ENCODE measurements at places on chromosomes 7 and 10. TPM values are rescaled to one million over a fixed set of nuclear protein-coding genes. Genes with fewer than 3 reads are reported as not detected.

GRCh38 chr10:90481326-90481923 lies 376.4 kb downstream of the HTR7 start:
- DNase-seq: no peak
- H3K27ac ChIP-seq: no peak overlapping the region
- H3K4me1 ChIP-seq: no peaks in the 10 kb centered on the region
- no peaks in the 10 kb centered on the region for H3K36me3 ChIP-seq
- H3K27me3 ChIP-seq: no peaks in the 10 kb centered on the region
- H3K4me3 ChIP-seq: no peak overlapping the region

Gene HYAL4
- total RNA-seq: not detected

Gene GNAT3
- not detected for total RNA-seq

GRCh38 chr7:135510592-135511183 lies 786 bp upstream of the CNOT4 start:
- peaks cover 10% of the 10 kb centered on the region for H3K4me1 ChIP-seq
- peak overlapping the region; percentile 59 for H3K27ac ChIP-seq
- peak overlapping the region; percentile 70 for H3K4me3 ChIP-seq
- DNase-seq: peak; percentile 42
- H3K36me3 ChIP-seq: no peaks in the 10 kb centered on the region

GRCh38 chr7:143025371-143025770 lies 1.6 kb downstream of the OR9A2 start:
- no peak overlapping the region for H3K4me3 ChIP-seq
- DNase-seq: no peak
- H3K27ac ChIP-seq: no peak overlapping the region

- DNase-seq: no peak
- no peak overlapping the region for H3K27ac ChIP-seq
- H3K4me3 ChIP-seq: no peak overlapping the region
- no peaks in the 10 kb centered on the region for H3K4me1 ChIP-seq
- H3K36me3 ChIP-seq: no peaks in the 10 kb centered on the region
Observed at GRCh38 chr10:68171539-68172080, 60.3 kb downstream of the ATOH7 start.

Gene NANOS1
- 0.89 TPM for total RNA-seq

GRCh38 chr10:28211759-28212158 lies 91.1 kb downstream of the MPP7 start:
- no peaks in the 10 kb centered on the region for H3K36me3 ChIP-seq
- H3K4me1 ChIP-seq: no peaks in the 10 kb centered on the region
- no peak overlapping the region for H3K27ac ChIP-seq
- no peak overlapping the region for H3K4me3 ChIP-seq

DNA sequence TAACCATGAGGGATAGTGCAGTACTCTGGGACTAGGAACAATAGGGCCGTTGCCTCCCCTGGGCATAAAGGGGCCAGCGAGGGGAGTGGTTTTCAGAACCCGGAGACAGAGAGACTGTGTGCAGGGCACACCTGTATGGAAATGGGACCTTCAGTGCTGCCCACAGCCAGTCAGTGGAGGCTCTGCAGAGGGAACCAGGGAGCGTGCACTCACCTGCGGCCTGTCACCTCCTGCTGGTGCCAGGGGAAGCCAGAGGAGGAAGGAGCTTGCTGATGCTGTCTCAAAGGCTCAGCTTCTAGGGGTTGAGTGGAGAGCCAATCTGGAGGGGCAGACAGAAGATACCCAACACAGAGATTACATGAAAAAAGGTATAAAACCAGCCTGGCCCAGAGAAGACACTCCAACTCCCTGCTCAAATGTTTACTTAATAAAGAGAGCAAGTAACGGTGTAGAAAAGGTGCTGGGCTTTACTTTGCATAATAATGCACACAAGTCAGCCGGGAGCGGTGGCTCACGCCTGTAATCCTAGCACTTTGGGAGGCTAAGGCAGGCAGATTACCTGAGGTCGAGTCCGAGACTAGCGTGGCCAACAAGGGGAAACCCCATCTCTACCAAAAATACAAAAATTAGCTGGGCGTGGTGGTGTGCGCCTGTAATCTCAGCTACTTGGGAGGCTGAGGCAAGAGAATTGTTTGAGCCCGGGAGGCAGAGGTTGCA lies 35.5 kb upstream of the WAPL start:
- H3K27ac ChIP-seq: no peak overlapping the region
- no peak for DNase-seq
- no peaks in the 10 kb centered on the region for H3K36me3 ChIP-seq
- no peaks in the 10 kb centered on the region for H3K27me3 ChIP-seq
- no peak overlapping the region for H3K4me3 ChIP-seq

GRCh38 chr10:97600616-97601015 lies 11.1 kb downstream of the C10orf62 start:
- DNase-seq: no peak
- H3K4me3 ChIP-seq: no peak overlapping the region
- no peak overlapping the region for H3K27ac ChIP-seq
- H3K36me3 ChIP-seq: no peaks in the 10 kb centered on the region
- no peaks in the 10 kb centered on the region for H3K27me3 ChIP-seq
- peaks cover 21% of the 10 kb centered on the region for H3K4me1 ChIP-seq

DNA sequence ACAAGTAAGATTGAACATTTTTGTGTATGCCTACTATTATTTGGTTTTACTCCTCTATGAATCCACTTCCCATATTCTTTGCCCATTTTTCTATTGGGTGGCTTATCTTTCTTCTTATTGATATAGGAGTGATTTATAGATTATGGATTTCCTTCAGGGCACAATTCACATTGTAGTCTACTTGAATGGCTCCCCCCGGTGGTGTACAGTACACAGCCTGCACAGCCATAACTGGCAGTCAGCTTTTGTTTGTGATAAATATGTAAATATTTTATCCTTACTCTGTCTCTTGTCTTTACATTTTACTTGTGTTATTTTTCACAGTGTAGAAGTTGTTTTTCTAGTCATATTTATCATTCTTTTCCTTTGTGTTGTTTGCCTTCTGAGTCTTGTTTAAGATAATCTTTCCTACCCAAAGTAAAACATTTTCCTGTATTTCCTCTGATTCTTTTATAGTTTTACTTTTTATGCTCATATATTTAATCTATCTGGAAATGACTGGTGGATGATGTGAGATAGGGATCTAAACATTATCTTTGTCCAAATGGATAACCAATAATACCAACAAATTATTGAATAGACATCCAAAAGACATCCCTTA lies 23.9 kb upstream of the CALD1 start:
- no peaks in the 10 kb centered on the region for H3K36me3 ChIP-seq
- no peak overlapping the region for H3K4me3 ChIP-seq
- no peak overlapping the region for H3K27ac ChIP-seq
- no peaks in the 10 kb centered on the region for H3K4me1 ChIP-seq
- H3K27me3 ChIP-seq: peaks cover 11% of the 10 kb centered on the region

Gene TCERG1L
- not detected for total RNA-seq

DNA sequence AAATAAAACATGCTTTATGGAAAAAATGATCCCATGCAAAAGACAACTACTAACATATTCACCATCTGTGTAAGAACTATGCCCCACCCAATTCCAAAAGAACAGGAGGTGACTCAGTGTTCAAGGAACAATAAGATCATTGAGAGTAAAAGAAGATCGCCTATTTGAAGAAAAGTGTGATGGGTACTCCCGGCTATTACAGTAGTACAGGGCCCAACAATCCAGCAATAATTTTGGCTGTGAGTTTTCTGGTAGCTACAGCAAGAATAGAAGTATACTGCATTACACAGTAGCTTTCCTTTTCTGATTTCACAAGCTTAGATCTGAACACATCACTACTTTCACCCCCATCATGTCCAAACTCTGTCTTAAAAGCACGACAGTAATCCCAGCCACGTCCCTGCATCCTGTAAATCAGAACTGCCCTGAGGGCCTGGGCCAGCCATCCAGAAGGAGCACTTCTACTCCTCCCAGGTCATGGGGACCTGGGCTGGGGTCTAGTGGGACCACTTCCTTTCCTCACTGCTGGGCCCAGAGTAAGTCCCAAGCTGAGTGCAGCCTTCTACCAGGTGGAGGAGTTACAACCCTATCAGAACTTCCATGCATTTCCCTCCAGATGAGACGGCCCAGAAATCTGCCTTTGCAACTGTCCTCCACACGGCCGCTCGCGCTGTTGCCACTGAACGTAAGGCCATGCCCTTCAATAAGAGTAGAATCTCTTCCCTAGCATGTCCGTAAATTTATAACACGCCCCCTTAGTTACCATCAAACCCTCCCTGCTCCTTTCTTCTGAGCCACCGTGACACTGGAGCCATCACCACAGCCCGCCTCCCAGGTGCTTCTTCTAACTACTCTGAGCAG lies 7.9 kb downstream of the ESYT2 start:
- H3K4me1 ChIP-seq: peaks cover 24% of the 10 kb centered on the region
- H3K27ac ChIP-seq: peak overlapping the region; percentile 57
- no peaks in the 10 kb centered on the region for H3K27me3 ChIP-seq
- H3K4me3 ChIP-seq: no peak overlapping the region
- peak; percentile 54 for DNase-seq

- H3K4me1 ChIP-seq: no peaks in the 10 kb centered on the region
- no peaks in the 10 kb centered on the region for H3K27me3 ChIP-seq
- H3K4me3 ChIP-seq: no peak overlapping the region
- peaks cover 43% of the 10 kb centered on the region for H3K36me3 ChIP-seq
Observed at GRCh38 chr10:102491136-102491535, 11.4 kb downstream of the ACTR1A start.

Gene NOD1
- total RNA-seq: 7.1 TPM

Gene FAM13C
- total RNA-seq: not detected

DNA sequence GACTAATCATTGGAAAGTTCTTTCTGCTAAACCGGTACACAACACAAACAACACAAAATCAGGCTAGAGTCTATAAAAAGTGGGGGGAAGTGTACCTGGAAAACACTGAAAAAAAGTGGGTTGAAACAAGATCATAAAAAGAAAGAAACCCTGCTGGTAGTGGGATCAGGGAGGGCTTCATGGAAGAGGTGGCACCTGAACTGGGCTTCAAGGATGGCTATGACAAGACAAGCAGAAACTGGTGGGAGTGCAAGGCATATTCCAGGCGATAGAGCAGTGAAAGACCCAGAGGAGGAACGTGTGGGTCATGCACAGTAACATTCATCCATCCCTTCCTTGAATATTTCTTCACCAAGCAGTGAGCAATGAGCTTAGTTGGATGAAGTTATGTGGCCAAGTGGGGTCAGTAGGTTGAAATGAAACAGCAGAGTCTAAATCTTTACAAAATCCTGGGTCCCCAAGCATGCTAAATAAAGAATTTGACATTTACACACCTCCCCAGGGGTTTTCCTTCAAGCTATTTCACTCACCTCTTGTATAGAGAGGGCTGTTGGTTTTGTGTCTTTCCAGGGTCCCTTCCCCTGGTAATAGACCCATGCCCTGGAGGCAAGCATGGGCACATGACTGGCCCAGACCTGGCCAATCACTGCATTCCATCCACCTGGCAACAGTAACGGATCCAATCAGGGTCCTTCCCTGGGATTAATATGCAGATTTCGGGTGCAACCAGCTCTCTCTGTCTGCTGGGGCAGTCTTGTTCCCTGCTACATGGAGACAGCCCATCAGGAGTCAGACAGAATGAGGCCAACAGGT lies 38.2 kb downstream of the SPOCK2 start:
- no peak for DNase-seq
- H3K4me3 ChIP-seq: no peak overlapping the region
- no peak overlapping the region for H3K27ac ChIP-seq
- H3K27me3 ChIP-seq: no peaks in the 10 kb centered on the region

- no peak overlapping the region for H3K27ac ChIP-seq
- DNase-seq: no peak
- H3K36me3 ChIP-seq: no peaks in the 10 kb centered on the region
- no peaks in the 10 kb centered on the region for H3K27me3 ChIP-seq
- H3K4me3 ChIP-seq: no peak overlapping the region
Observed at GRCh38 chr7:138374119-138374693, 85.9 kb upstream of the TRIM24 start.

DNA sequence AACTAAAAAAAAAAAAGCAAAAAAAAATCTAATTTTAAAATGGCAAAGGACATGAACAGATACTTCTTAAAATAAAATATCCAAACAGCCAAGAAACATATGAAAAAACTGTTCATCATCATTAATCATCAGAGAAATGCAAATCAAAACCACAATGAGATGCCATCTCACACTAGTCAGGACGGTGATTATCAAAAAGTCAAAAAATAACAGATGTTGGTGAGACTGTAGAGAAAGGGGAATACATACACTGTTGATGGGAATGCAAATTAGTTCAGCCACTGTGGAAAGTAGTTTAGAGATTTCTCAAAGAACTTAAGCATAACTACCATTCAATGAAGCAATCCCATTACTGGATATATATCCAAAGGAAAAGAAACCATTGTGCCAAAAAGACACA lies 30.2 kb downstream of the COBL start:
- peaks cover 11% of the 10 kb centered on the region for H3K27me3 ChIP-seq
- no peak overlapping the region for H3K4me3 ChIP-seq
- no peak overlapping the region for H3K27ac ChIP-seq

DNA sequence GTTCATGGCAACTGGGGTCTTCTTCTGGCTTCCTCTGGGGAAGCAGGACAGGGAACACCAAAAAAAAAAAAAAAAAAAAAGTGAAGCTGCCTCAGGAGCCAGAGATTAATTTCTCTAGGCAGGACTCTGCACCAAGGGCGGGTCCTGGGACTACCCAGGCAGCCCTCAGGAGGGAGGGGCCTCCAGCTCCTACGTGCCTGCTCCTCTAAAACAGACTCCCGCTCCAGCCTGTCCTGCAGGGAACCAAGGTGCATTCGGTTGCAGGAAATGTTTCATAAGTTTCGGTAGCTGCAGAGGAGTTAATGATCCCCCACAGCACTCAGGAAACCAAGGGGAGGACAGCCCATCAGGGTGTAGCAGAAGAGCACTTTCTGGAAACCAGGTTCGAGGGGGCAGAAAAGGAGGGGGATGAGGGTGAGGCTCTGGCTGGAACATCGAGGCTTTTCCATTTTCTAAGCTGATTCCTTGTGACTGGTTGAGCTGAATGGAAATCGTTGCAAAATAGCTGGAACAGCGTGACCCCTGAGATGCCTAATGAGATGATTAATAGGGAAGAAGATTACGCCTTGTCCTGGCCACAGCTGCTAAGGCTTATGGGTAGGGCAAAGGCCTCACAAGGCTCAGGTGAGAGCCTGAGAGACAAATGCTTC lies 84.2 kb downstream of the STRA8 start:
- no peak overlapping the region for H3K4me3 ChIP-seq
- no peaks in the 10 kb centered on the region for H3K36me3 ChIP-seq
- DNase-seq: no peak
- H3K27me3 ChIP-seq: peaks cover 60% of the 10 kb centered on the region

Gene TLL2
- not detected for total RNA-seq

Gene SPDYE16
- not detected for total RNA-seq

GRCh38 chr10:58817201-58817846 lies 304.7 kb downstream of the BICC1 start:
- H3K4me3 ChIP-seq: no peak overlapping the region
- H3K4me1 ChIP-seq: no peaks in the 10 kb centered on the region
- no peak for DNase-seq
- no peak overlapping the region for H3K27ac ChIP-seq

DNA sequence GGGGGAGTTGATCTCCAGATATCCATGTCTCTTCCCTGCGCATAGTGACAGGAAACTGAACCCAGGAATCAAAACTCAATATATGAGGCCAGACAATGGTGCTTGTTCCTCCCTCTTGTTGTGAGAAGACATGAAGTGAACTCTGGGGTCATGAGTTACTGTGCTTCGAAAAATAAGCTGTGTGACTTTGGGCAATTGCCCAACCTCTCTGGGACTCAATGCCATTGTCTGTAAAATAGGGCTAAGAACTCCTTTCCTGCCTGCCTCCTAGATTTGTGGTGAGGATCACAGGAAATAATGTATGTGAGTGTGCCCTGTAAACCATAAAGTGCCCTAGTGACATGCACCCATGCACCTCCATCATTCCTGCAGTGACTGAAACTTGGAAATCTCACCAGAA lies 48.4 kb downstream of the SYPL1 start:
- no peak overlapping the region for H3K27ac ChIP-seq
- H3K36me3 ChIP-seq: no peaks in the 10 kb centered on the region
- no peak overlapping the region for H3K4me3 ChIP-seq
- peaks cover 25% of the 10 kb centered on the region for H3K27me3 ChIP-seq
- peaks cover 21% of the 10 kb centered on the region for H3K4me1 ChIP-seq

Gene LRRC61
- total RNA-seq: 50.6 TPM

All from K562 (cell line).